Gastrocnemius medialis (tissue), 4 donors: ENCODE measurements at places on chromosomes 4 and X. TPM values are rescaled to one million over a fixed set of nuclear protein-coding genes. Genes with fewer than 3 reads are reported as not detected.

DNA sequence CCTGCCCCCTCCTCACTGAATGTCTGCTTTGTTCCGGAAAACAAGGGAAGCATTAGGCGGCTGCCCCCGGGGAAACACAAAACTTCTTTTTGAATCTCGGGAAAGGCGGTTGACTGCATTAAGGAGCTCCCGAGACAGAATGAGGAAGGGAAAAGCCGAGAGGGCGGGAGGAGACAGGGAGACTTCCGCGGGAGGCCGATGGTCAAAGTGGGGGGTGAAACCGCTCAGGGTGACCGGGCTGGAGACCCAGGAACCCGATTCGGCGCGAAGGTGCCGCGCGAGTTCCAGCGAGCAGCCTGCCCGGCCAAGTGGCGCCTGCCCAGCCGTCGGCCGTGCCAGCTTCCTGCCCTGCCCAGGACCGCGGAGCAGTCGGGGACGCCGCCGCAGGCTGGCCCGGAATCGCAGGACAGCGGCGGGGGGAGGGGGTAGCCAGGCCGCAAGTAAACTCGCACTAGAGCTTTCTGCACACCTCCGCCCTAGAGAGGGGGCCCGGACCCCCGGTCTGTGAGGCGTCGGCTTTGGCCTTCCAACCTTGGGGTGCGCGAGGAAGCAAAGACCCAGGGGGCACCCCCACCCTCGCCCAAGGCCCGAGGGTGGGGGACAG, 55.1 kb upstream of the BCOR start:
- DNase-seq: peak; percentile 73

DNA sequence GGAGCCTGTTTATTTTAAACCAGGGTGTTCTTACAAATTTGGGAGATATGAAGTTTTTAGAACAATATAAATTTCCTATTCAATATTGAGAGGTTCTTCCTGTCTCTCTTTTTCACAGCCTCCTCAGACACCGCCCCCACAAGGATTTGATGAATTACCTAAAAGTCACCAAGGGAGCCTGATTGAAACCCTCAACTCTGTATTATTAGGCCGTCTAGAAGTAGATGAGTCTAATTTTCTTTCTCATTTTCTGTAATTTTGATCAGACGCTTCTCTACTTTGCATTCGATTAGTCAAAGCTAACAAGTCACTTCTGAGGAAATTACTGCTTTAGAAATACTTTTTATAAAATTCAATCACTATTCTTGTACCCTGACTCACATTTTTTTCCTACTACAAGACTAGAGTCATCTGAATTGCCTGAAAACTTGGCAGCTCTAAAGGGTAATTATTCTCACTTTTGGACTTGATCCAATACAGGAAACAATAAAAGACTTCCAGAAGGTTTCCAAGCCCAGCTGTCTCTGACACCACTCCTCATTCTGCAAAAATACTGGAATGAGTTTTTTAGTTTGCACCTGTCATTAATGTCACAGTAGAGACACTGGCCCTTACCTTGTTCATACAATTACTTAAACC, 111.2 kb downstream of the ELOVL6 start:
- no peak for DNase-seq

DNA sequence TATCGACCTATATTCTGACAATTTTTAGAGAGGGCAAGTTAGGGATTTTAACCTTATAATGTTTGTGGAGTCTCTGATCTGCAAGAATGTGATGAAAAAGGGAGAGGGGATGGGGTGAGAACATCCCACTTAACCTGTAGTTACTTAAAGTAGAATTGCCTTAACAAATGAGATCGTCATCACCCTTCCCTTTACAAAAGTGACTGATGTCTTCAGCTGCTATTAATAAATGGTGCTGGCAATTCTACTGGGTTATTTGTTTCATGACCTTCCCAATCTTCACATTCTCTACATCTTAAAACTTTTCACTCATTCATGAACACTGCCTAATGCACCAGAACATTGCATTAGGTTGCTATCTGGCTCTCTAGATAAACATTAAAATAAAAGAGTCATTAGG, 873.4 kb upstream of the LCORL start:
- no peak for DNase-seq

DNA sequence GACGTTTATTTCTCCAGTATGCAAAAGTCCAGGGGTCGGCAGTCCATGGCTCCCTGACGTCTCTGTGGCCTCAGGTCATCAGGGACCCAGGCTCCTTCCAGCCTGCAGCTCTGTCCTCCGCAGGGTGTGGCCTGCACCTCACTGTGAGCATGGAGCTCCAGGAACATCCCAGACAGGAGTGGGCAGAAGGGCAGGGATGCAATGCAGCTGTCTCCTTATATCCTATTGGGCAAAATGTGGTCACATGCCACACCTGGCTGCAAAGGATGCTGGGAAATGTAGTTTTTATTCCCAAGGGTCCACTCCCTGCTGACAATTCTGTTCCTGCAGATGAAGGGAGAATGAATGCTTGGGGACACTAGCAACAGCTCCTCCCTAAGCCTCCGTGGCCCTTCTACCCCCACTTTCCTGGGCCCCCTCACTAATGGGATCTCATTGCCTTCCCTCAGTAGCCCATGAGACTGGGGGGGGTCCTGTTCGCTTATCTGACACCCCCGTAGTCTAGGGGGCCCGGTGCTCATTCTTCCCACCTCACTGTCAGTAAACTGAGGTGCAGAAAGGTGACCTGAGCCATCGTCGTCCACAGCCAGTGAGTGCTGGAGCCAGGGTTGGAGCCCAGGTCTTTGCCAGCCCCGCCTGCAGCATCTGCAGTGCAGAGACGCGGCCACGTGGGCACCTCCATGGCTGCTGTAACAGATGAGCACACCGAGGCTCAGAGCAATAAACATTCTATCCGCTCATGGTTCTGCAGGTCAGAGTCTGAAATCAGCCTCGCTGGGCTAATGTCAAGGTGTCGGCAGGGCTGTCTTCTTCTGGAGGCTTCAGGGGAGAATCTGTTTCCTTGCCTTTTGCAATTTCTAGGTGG, 5.9 kb upstream of the GRPEL1 start:
- no peak for DNase-seq

GRCh38 chr4:104571341-104571740, 76.6 kb upstream of the CXXC4 start:
- no peak for DNase-seq

DNA sequence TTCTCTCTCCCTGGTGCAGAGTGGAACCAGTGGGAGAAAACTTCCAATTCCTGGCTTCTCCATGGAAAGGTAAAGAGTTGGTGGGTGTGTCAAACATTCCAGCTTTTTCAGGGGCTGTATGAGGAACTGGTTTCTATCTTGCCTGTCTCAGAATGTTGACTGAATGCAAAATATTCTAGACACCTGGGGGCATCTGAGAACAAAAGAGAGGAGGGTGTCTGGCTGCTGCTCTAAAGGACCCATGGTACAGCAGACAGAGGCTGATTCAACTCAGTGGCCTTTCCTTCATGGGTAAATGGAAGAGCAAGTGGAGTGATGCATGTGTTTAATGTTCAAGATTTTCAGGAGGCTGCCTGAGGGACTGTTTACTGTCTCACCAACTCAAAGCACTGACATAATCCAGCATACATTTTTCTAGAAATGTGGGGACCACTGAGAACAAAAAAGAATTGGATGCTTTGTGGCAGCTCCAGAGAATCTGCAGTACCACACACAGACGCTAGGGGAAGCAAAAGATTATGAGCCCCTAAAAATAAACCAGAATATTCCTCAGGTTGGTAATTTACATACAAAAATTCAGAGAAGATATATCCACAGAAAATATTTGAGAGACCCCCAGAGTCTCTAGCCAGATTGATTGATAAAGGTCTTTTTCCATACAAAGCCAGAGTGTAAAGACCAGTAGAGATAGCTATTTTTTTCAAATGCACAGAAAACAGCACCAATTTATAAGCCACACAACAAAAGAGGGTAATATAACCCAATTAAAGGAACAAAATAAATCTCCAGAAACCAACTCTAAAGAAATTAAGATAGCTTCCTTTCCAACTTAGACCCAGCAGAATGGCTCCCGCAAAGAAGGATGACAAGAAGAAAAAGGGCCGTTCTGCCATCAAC, 48.0 kb upstream of the STARD8 start:
- no peak for DNase-seq

DNA sequence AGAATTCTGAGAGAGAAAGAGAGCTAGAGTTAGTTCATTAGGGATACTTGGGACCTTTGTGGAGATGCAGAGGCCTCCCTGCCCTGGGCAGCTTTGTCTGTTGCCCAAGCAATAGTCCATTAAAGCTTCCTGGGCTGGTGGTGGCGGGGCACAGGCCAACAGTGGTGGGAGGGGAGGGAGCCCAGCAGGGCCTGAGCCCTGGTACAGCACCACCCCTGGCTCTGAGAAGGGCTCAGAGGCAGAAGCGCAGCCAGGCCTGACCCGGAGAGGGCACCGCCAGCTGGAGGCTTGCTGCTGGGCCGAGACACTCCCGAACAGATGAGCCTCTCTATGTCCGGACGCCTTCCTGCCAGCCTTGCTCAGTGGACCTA, 65.3 kb downstream of the EFNB1 start:
- no peak for DNase-seq

- no peak for DNase-seq
Measured at GRCh38 chr4:37224854-37225253, 19.7 kb upstream of the NWD2 start.

- no peak for DNase-seq
Measured at GRCh38 chr4:184097815-184098214, 119.9 kb downstream of the ENPP6 start.

DNA sequence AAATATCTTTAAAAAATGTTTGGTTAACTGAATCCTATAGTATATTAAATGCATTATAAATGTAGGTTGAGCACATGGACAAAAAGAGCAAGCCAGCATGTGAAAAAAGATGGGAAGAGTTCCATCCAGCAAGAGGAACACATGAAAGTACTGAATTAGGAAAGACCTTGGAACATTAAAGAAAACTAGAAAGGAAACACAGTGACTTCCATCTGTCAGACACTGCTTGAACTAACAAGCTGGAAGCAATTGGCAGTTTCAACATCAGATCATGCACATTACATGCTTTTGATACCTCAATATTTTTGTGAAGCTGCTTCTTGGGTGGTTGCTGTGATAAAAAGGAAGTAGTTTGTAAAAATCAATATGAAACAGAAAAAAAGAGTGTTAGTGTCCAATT, 626.8 kb upstream of the GNPDA2 start:
- no peak for DNase-seq

DNA sequence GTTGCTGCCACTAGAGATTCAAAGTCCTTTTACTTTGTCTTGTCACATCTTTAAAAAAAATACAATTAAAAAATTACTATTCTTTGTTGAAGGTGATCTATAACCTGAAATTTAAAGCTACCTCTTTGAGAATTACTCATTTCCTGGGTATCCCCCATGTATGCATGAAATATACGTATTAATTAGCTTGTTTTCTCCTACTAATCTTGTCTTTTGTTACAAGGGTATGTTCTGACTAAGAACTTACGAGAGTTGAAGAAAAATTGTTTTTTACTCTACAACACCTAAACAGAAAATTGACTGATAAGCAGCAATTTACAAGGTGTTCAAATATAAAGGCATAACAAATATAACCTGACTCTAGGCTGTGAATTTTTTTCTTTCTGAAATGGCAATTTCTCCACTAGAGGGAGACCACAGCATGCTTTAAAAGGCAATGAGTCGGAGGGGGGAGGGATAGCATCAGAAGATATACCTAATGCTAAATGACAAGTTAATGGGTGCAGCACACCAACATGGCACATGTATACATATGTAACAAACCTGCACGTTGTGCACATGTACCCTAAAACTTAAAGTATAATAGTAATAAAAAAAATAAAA, 249.6 kb downstream of the OPHN1 start:
- DNase-seq: no peak

DNA sequence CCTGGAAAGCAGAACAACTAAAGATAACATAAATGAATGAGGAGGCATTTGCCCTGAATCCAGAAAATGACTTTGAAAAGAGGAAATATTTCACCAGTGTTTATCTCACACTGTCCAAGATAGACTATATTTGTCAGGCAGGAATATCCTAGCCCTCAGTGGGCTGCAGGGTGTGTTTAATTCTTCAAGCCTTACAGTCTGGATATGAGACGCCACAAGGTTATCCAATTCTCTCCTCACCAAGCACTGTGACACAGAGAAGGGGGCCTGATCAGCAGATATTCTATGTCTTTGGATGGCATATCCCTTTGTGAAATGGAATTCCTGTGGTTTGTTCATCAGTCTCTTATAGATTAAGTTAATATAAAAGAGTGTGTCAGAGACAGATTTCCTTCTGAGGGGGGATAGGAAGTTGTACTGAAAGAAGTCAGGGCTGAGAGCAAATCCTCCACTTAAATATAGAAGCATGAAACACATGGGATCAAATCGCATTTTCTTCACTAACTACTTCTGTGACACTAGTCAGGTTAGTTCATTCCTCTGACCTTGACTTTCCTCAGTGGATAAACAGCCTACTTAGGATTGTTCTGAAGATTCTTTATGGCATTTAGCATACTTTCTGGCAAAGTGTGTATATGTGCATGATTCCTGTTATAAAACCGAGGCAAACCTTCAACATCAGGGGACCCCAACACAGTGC, 6.8 kb upstream of the G3BP2 start:
- DNase-seq: no peak

DNA sequence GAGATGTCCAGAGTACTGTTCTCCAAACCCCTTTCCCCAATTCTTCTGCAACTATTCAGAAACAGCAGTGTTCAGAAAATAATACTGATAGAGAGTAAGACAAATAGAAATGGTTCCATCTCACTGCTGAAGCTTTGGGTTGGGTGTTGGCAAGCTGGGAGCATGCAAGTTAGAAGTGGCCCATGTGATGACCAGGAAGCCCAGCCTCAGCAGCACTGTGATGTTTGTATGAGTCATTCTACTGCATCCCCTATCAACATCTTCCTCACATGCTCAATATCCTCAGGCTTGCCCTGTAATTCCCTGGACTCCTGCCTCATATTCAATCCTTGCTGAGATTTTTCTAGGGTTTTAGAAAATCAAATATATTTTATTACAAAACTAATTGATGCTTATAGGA, 96.5 kb downstream of the CHRDL1 start:
- no peak for DNase-seq

DNA sequence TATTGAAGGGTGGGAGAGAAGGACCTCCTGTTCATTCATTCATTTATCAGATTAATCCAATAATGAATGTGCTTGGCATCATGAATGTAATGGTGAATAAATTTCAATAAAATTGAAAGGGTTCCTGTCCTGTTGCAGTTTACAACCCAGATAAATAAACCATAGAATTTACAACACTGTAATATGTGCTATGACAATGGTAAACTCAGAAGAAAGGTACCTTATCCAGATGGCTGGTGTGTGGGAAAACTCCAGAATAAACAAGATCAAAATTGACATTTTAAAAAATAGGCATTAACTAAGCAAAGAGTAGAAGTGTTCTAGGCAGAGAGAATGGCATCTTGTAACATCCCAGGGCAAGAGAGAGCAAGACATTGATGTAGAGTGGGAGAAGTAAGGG, 15.3 kb downstream of the ARL13A start:
- no peak for DNase-seq

DNA sequence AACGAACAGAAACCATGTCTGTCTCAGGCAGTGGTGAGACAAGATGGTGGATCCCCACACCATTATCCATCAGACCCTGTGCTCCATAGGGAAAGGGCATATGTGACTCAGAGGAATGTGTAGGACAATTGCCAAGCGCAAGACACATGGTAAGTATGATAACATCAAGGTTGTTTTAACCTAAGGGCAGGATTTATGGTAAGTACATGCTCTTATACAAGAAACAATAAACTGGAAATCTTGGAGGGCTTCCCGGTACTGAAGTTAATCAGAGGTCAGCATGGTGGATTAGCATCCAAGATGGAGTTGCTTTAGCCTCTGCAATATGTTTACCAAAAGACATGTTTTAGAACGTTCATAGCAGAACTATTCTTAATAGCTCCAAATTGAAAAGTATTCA, 355.0 kb downstream of the PPP1R2C start:
- no peak for DNase-seq

The CXCL11 gene
- not detected for total RNA-seq

The BANK1 gene
- total RNA-seq: 0.10 TPM

The FAM133A gene
- total RNA-seq: not detected

The SLC4A4 gene
- 0.42 TPM for total RNA-seq

The HSD17B11 gene
- 34.9 TPM for total RNA-seq
